ENCODE measurements at places on chromosomes 11 and 22.

DNA sequence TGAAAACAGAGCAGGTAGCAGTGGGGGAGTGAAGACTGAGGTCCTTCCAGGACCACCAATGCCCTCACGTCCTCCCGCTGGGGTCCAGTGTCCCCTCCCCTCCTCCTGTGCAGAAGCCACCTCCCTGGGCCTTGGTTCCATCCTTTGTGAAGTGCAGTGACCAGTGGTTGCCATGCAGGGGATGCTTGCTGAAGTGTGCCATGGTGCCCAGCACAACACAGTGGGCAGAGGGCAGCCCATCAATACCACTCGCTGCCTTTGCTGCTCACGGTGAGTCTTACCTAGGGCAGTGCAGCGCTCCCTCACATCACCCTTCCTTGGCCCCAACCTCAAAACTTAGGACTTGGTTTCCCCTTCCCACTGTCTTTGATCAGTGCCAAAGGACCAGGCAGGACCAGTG, 12.9 kb downstream of the MYEOV start:
- no peak for DNase-seq

- no peak for DNase-seq
These were observed 64.3 kb downstream of the ETS1 start for GRCh38 chr11:128522943-128523518.

- DNase-seq, result no peak
These were observed 4.0 kb upstream of the FAM111A start for GRCh38 chr11:59138643-59139042.

DNA sequence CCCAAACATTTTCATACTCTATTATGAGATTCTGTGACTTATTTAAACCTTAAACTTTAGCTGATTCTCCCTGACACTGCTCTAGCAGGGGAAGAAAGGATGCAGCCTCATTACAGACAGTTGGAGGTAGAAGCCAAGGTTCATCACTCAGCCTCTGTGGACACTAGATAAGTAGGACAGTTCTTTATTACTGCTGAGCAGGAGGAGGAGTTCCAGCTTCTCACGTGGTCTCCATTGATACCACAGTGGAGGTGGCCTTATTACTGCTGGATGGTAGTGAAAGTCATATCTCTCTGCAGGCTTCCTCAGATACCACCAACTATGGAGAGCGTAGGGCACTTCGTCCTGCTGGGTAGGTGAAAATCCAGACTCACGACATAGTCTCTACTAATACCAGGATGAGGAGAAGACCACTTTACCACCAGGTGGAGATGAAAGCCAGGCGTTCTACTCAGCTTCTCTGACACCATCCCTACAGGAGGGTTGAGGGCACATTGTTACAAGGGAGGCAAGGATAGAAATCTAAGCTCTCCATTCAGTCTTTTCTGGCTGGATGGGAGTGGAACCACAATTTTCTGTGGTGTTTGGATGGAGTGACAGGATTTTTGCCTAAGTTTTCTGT, 13.1 kb upstream of the ANGPTL5 start:
- no peak for DNase-seq

DNA sequence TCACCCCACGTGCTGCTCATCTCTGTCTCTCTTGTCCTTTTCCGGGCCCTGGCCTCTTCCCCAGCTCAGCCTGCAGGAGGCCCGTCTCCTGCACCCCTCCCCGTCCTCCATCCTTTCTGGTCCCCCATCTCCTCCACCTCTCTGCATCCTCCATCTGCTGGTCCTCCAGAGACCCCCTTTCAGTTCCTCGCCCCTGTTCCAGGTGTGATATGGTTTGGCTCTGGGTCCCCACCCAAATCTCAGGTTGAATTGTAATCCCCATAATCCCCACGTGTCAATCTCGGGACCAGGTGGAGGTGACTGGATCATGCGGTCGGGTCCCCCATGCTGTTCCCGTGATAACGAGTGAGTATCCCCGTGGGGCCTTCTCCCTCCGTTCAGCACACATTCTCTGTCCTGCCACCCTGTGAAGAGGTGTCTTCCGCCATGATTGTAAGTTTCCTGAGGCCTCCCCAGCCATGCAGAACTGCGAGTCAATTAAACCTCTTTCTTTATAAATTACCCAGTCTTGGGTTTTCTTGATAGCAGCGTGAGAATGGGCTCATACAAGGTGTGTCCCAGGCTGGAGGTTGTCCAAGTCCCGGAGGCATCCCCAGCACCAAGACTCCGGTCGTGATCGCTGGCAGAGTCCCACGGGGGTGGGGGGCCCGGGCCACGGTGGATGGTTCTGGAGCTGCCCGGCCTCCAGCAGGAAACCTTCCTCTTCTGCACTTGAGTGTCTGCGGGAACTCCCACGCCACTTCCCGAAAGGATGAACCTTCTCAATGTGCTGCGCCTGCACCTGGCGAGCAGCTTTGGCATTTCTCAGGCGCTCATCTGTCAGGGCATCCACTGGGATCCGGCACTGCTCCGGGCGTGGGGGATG, 29.0 kb upstream of the TOLLIP start:
- no peak for DNase-seq

- DNase-seq, result no peak
These were observed 136.7 kb upstream of the TTC12 start for GRCh38 chr11:113177671-113178070.

DNA sequence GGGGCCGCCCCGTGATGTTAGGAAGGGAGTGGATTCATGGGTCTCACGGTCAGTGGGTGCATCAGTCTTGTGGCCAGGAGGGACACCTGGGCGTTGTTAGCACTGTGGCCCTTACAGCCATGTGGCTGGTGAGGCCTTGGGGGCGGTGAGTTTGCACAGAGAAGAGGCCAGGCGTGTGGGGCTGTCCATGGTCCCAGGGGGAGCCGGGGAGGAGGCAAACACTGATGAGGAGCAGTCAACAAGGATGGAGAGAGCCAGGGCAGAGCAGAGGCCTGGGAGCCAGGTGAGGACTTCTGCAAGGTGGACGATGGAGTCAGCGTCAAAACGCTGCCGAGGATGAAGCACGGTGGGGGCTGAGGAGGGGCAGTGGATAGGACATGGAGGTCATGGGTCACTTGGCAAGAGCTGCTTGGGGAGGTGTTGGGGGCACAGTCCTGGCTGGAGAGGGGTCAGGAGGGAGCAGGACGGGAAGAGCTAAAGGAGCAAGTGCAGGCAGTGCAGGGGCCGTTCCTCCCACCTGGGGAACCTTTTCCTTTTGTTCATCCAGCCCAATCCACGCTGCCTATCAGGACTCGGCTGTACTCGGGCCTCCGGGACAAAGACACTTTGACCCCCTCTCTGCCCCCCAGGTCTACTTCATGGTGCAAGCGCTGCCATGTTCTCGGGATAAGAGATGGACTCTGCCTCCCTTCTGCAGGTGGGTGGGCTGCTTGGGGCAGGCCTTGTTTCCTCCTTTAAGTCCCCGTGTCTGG, 801.1 kb downstream of the TBC1D22A start:
- no peak for DNase-seq

GRCh38 chr11:45517171-45517770, 148.2 kb downstream of the CHST1 start:
- DNase-seq, result no peak

DNA sequence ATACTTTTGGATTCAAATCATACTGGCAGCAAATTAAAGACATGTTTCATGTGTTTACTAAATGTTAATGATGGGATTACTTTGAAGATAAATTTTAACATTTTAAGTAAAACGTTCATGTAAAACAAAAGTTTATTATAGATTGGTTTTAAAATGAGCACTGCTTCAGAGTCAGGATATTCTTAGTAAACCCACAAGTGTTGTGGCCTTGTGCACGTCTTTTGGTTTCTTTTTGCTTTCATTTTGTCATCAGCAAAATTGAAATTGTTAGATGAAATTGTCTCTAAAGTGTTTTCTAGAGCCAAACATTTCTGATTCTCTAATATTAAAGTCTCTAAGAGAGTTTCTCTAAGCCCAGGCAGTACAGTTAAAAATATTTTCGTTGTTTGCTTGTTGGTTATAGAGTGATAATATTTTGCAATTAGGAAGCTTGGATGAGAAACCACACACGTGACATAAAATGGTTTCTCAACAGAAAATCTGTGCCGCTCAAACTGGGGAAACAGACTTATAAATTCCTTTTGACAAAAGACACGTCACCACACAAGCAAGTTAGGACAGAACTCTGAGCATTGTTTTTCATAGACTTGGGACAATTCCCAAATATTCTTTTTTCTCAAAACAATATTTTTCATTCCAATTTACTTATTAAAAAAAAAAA, 164.4 kb downstream of the TEAD1 start:
- DNase-seq, result no peak

DNA sequence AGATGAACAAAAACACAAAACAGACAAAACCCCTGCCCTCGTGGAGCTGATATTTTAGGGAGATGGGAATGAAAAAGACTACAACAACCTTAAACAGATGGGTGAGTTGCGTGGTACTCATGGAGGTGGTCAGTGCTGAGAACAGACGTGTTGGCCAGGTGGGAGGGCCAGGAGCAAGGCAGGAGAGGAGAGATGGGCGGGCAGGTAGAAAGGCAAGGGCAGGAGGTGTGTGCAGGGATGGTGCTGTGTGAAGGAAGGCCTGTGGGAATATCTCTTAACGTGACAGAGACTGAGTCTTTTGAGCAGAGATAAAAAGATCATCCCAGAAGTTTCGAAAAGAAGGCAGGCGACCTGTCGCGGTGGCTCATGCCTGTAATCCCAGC, 7.0 kb downstream of the GAL start:
- no peak for DNase-seq

DNA sequence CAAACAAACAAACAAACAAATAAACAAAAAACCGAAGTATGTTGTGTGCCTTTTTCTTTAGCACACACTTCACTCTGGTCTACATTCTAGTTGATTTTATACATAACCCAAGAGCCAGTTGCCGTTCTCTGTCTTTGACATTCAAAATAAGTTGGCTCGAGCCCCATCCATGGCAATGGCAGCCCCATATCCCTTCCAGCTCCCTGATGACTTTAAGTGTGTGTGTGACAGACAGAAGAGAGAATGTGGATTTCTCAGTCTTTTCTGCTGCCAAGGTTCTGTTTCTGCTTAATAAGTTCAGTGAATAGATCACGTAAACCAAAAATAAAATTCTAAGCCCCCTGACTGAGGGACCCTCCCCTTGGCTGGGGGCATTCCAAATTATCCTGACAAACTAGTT, 100.6 kb upstream of the TENM4 start:
- no peak for DNase-seq

DNA sequence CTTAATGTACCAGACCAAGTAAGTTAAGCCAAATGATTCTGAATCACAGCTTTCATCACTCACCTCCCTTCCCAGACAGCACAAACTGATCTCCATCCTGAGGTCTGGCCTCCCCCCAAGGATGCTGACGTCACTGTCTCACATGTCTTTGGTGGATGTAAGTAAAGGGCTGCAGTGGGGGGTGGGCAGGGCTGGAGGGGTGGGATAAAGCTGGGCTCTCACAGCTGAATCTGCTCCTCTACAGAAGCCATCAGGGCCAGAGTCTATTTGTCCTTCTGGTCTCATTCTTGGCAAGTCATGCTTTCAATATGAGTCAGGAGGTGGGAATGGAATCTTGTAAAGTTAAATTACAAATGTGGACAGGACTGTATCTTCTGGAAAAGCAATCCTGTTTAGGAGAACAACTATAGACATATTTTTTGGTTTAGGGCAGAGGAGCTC, 32.7 kb downstream of the P4HA3 start:
- no peak for DNase-seq

- no peak for DNase-seq
These were observed 88.4 kb downstream of the CDKN1C start for GRCh38 chr11:2797121-2797711.

GRCh38 chr11:14764179-14764578, 120.6 kb downstream of the PDE3B start:
- DNase-seq, result no peak

- no peak for DNase-seq
These were observed 1.2 kb downstream of the DCHS1 start for GRCh38 chr11:6654281-6655019.

- no peak for DNase-seq
These were observed 543.9 kb downstream of the OPCML start for GRCh38 chr11:132988411-132988810.

DNA sequence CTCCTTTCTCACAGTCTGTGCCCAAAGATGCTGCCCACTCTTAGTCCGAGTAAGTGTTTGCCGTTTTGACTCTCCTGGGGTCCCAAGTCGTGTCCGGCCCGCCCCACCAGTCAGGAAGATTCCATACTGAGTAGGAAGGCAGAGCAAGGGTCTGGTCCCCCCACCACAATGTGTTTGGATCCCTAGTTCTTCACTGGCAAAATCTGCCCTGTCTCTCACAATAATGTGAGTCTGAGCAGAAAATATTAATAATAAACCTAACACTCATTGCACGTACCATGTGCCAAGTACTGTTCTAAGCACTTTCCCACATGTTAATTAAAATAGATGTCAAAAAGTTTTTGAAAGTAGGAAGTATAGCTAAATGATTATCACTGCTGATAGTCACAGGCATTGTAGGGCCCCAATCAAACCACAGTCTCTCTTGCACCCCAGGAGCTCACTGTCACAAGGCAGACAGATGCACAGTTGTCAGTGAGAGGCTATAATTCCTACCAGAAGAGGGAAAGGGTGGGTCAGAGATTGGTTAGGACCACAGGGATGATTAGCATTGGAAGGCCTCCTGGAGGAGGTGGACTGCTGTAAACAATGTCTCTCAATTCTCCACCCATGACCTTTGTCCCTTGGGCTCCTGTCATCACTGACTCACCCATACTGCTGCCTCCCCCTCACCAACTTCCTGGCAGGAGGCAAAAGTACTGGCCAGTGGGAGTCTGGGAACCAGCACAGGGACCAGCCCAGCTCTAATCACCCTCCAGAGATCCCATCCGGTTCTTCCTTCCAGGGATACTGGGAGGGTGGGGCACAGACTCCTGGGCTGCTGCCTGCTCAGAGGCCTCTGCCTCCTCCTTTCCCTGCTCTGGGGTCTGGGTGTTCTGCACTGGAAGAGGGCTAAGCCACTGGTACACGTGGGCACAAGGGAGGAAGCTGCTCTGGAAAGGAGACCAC, 1.0 kb upstream of the POLD4 start:
- DNase-seq, result no peak

DNA sequence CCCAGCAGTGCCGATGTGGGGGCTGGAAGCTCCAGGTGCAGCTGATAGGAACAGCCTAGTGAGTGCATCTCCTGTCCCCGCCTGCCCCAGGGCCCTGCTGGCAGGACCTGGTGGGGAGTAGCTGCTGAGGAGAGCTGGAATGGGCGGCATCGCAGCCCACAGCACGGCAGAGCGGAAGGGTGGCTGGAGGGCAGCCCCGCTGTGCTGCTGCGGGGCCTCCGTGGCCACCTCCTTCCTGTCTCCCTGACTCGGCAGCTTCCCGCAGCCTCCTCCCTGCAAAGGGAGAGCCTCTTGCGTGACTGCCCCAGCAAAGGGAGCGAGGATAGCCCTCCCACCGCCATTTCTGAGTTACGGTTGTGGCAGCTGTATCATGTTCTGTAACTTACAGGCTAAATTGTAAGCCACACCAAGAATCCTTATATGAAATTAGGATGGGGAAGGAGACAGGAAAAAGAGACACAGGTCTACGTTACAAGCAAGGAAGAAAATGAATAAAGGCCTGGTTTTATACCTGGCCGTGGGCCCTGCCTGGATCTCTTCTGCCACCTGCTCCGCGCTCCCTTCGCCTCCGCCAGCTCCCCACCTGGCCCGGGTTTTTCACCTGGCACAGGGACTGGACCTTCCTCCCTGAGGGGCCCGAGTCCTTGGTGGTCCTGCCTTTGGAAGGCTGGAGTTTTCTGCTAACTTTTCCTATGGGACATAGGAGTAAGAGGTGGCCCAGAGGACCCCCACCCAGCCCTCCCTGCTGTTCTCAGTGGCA, 10.0 kb downstream of the TPCN2 start:
- DNase-seq, result no peak

- DNase-seq, result no peak
These were observed 14.1 kb downstream of the APOL1 start for GRCh38 chr22:36267058-36267457.

All from left renal cortex interstitium (tissue), 4 donors.